ENCODE measurements at places on chromosomes 4 and X. TPM values are rescaled to one million over a fixed set of nuclear protein-coding genes. Genes with fewer than 3 reads are reported as not detected.

DNA sequence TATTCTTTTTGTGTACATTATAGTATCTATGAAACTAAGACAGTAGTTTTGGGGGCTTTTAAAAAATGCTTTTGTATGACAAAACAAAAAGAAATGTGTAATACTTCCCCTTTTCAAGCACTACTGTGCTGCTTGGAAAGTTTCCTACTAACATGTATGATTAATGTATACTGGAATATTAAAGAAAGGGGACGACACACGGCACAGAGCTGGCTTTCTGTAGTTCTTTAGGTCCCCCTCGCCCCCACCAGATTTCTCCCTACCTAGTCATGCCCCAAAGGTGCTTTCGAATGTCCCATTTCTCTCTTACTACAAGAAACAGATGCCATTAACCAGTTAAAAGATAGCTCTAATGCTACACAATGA lies 1.6 kb upstream of the AP1S2 start:
- DNase-seq = no peak

- DNase-seq = no peak
These were observed 37.1 kb upstream of the HERC6 start for GRCh38 chr4:88341227-88342192.

GRCh38 chrX:12446342-12447075 lies 308.2 kb downstream of the FRMPD4 start:
- DNase-seq = no peak

GRCh38 chr4:101307899-101308298 lies 39.4 kb downstream of the PPP3CA start:
- DNase-seq = no peak

DNA sequence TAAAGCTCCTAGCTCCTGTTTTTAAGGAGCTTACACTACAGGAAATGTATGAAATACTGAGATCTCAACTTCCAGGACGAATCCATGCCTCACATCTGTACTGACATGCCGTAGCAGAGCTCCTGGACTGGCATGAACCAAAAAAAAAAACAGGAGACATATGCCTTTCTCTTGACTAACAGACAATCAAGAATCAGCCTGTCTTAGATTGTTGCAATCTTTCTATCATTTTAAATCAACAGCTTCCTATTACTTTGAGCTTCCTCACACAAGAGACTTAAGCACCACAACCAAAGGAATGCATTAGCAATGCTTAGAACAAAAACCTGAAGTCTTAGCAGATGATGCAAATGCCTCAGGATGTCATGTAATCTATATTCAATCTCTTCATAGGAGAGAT lies 34.7 kb upstream of the AREG start:
- no peak for DNase-seq

DNA sequence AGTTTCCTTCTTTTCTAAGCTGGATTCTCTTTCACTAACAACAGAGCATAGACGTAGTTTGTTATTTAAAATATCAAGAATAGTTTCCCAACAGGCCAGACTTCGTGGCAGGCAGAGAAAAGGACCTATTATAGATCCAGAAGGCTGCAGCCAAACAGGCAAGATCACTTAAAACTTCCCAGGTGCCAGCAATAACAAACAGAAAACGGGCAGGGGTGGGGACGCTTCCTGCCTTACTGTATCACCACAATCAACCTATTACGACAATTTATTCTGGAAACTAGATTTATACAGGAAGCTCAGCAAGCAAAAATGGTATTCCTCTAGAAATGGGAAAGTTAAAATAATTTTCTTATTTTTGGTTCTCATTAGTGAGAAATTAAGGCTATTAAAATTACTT lies 22.1 kb downstream of the RWDD4 start:
- DNase-seq = no peak

The XKRX gene
- 0.14 TPM for total RNA-seq

The FRAS1 gene
- 0.08 TPM for total RNA-seq

The SYP gene
- total RNA-seq = 3.8 TPM

The CPLX1 gene
- 0.58 TPM for total RNA-seq

The BTC gene
- not detected for total RNA-seq

The KLKB1 gene
- total RNA-seq = 0.20 TPM

The MAP3K15 gene
- total RNA-seq = not detected

The NAP1L3 gene
- 2.7 TPM for total RNA-seq

The USP17L26 gene
- not detected for total RNA-seq
